ENCODE measurements at places on chromosomes 3 and 15.

DNA sequence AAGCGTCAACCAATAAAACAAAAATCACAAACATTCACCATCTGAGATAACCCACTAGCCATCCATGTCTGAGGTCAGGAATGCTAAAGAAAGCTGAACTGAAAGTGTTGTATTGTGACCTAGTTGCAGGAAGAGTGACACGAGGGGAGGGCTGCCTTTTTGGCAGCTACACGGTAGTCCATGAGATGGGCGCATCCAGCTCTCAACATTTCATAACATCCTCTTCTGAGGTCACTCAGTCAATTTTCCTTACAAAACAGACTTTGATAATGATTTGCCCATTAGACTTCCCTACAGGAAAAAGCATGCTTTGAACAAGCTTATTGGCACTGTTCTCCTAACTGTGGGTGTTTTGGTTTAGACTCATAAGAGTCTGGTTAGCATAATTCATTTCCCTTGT, 15.4 kb upstream of the SHF start:
- DNase-seq: no peak

- no peak for DNase-seq
These were observed 155.5 kb downstream of the FNDC3B start for GRCh38 chr3:172194702-172195406.

- no peak for DNase-seq
These were observed 8.4 kb upstream of the UCN2 start for GRCh38 chr3:48571938-48572337.

GRCh38 chr3:68467465-68467864, 464.9 kb downstream of the TAFA4 start:
- DNase-seq: no peak

DNA sequence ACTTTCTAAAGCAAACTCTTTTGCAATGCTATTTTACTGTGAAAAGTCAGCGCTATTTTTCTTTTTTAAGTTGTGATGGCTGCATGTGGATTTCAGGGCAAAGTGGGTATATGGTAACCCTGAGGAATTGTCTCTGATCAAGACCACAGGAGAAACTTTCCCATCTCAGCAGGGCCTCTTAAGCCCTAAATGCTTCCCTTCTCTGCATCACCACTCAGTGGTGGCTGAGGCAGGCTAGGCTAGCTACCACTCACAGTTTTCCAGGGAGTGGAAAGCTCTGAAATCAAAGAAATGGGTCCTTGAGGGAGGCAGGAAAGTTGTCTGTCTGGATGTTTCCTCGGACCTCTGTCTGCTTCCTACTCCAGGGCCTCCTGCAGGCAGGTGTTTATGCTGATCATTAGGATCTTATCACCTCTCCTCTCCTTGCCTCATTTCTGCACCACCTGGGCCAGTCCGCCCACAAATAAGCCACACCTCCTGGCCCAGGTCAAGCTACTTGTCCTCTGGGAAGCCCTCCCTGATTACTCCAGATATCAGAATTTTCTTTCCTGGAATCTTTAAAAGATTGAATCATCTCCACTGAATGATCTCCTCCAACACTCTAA, 37.0 kb downstream of the CEMIP start:
- no peak for DNase-seq

DNA sequence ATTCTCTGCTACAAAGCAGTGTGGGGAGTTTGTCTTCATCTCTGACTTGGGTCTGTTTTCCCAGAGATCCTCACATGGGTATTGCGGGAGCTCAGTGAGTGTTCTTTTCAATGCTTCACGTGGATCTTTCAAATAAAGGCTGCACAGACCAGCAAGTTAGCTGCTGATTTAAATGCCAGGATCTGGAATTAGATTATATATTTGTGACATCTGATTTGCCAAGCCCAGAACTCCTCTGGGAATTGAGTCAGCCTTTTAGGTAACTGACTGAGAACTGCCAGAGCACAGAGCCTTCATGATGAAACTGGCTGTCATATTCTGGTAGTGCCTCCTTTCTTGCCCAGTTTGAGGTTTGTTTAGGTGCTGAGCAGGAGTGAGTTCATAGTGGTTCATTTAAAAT, 14.7 kb downstream of the EDEM1 start:
- DNase-seq: no peak

- DNase-seq: no peak
These were observed 45.6 kb downstream of the DNASE1L3 start for GRCh38 chr3:58164906-58165821.

DNA sequence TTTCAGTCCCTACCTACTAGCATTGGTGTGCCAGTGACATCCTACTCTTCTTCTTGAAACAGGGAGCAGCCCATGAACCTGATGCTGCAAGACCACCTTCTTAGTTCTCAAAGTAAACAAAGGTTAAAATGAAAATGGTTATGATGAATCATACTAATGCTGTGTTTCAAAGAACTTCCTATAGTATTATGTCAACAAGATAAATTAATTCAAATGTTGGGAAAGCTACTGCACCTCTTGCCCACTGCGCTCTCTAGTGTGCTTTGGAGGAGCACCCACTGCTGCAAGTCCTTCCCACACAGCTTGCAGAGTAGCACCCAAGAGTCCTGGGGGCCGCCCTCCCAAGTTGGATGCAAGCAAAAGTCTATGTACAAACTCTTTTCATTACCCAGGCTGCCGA, 81.1 kb downstream of the CD200R1L start:
- no peak for DNase-seq

- DNase-seq: no peak
These were observed 3.0 kb downstream of the ONECUT1 start for GRCh38 chr15:52787123-52787503.

DNA sequence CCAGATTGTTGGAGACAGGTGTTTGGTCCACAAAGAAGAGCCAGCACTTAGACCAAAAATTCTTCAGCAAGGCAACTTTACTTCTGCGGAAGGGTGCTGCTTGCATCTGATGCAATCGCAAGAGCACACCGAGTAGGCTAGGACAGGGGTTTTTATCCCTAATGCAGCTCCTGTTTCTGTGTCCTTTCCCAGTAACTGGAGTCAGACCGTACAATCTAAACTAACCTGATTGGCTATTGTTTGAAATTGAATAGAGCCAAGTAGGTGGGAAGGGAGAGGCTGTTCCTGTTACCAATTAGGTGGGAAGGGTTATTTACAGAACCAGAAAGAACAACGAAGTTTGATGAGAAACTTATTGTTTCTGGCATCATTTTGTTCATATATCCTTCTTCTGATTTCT, 77.6 kb downstream of the CHCHD4 start:
- DNase-seq: no peak

- DNase-seq: no peak
These were observed 17.1 kb upstream of the PLXND1 start for GRCh38 chr3:129623447-129624118.

DNA sequence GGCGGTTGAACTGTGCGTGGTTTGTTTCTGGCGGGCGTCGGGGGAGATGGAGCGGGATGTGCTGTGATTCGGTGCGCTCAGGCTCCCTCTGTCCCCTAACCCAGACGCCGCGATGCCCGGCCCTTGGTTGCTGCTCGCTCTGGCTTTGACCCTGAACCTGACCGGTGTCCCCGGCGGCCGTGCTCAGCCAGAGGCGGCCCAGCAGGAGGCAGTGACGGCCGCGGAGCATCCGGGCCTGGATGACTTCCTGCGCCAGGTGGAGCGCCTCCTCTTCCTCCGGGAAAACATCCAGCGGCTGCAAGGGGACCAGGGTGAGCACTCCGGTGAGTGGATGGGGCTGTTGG, 1.2 kb downstream of the TRH start:
- DNase-seq: no peak

DNA sequence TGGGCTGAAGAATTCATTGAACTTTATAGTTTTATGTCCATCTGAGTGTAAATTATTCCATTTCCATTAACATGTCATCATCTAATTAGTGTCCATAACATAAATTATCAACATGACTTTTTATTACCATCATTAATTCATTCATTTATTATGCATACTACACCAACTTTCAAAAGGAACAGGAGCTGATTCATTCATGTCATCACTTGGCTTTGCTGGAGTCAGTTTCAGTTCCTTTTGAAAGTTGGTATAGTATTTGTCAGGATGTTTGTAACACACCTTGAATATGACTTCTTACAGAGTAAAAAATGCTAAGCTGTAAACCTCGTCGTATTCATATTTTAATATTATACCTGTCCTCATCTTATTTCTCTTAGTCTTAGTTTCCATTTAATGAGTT, 298.0 kb upstream of the RBMS3 start:
- no peak for DNase-seq

DNA sequence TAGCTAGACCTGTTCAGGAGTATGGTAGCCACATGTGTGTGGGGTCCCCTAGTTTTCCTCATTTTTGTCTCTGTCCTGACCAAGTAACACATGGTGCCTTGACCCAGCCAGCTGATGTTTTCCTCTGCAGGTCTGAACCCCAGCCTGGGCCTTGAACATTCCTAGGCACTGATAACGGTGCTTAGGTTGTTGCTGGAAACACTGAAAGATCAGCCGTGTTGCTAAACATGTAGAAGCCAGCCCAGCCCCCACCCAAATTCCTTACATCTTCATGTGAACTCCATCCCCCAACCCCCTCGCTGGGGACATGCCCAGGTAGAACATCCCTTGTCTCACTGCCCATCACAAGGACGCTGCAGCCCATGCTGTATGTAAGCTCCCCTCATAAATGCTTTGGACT, 18.7 kb downstream of the RTP3 start:
- DNase-seq: no peak

Measured in stimulated activated CD4-positive, alpha-beta T cell treated with anti-CD3 and anti-CD28 coated beads, TNF-alpha, amount 100 ng/mL, for 4 hours (primary cell).